C1 segment of cervical spinal cord (tissue), 14 donors: ENCODE measurements at places on chromosomes 5 and 9.

GRCh38 chr5:67774786-67775185 is 440.8 kb upstream of the PIK3R1 start:
- DNase-seq: no peak

- no peak for DNase-seq
These were observed 128.3 kb downstream of the EFNA5 start for GRCh38 chr5:107542428-107542827.

DNA sequence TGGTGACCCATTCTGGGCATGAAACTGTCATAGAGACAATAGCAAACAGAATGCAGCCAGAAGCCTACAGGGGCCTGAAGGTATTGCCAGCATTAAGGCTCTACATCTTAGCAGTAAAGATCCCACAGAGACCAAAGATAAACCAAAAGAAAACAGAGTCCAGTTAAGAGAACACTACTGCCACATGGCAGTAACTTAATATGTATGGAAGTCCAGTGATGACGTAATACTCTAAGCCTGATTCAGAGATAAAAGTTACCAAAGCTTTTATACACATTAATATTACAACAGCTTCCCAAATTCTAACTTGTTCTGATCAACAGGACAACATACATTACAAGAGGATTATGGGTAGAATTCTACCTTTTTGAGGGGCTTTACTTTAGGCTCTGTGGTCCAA is 371.5 kb downstream of the PRELID2 start:
- DNase-seq: no peak

DNA sequence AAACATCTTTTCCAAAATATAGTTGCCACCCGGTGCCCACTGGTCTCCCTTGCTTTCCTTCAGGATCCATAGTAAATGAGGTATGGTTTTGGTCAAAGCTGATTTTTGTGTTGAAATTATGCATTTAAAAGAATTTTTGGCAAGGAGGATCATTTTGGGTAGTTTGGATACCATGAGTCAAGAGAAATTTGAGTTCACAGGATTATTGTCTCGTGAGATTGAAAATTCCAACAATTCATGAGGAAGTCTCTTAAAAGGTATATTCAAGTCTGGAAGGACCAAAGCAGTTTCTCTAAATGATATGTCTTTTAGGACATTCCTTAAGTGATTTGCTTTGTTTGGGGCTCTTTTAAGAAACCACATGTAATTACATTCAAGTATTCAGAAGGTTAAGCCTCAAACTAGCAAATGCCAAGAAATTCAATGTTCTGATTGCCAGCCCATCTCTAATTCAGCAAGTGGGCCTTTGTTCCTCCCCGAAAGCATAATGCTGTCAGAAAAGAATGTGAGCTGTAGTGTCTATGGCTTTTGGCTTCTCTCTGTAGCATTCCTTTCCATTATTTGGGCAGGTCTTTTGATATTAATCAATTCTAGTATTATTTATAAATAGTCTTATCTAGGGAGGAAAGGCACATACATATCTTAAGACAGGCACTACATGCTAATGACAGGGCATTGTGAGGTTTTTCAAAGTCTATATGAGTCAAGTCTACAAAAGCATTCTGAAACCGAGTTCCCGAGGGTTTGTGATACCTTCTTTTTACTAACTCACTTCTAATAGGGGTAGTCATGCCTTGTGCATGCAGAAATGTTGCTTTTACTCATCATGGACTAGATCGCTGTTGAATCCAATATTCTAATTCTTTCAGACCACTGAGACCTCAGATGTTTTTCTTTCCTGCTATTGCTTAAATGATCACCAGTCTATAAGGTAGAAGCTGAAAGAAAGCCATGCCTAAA is 453.9 kb downstream of the ENC1 start:
- no peak for DNase-seq

DNA sequence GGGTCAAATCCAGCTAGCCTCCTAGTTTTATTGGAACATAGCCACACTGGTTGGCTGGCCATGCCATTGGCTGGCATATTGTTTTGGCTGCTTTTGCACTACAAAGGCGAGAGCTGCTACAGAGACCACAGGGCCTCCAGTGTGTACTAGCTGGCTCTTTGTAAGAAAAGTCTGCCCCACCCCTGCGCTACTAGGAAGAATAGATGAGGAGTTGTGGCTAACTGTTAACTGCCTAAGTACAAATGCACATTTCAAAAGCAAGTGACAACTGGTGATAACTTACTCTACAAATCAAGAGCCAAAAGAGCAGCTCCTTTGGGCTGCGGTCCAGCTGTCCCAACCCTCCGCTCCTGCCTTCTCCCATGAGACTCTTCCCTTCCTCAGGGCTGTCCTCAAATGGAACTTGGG is 63.9 kb downstream of the SERINC5 start:
- peak; percentile 54 for DNase-seq

DNA sequence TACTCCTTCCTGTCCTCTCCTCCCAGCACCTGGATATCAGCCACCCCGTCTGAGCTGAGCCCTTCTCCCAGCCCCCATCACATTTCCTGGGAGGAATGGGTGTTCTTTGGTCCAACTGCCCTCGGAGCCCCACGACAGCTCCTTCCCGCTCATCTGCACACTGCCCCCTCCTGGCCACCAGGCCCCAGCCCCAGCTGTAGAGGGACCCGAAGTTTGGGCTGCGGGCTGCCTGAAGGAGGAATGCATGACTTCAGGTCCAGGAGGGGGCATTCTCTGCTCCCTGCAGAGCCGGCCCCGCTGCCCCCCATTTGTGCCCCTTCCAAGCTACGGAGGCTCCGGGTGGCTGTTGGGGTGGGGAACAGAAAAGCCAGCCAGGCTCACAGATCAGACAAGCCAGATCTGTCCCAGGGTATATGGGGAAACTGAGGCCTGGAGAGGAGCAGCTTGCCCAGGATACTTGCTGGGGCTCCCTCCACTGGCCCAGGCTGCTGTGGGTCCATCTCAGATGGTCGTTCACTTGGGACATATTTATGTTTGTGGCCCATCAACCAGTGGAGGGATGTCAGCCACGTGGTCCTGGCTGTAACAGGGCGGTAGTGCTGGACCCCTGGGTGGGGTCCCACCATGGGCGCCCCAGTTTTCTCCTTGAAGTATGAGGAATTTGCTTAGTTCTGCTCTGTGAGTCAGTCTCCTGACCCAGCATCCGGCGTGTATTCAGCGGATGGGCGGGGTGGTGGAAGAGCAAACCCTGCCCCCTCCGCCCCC is 33.1 kb downstream of the DAB2IP start:
- DNase-seq: no peak

DNA sequence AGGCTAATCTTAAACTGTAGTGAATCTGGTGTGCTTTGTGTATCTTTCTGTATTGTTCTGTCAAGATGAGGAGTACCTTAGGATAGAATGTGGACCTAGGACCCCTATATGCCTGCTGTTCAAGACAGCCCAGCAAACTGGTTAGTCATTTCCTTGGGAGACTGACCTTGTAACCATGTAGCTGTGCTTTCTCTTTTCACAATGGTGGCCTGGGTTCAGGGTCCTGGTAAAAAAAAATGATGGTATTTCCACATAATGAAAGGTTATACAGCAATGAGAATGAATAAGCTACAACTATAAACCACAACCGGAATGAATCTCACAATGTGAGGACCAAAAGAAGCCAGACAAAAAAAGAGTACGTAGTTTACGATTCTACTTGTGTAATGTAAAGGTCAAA is 36.4 kb upstream of the F2RL1 start:
- DNase-seq: no peak

- no peak for DNase-seq
These were observed 66.4 kb upstream of the PIK3R1 start for GRCh38 chr5:68149189-68149588.

DNA sequence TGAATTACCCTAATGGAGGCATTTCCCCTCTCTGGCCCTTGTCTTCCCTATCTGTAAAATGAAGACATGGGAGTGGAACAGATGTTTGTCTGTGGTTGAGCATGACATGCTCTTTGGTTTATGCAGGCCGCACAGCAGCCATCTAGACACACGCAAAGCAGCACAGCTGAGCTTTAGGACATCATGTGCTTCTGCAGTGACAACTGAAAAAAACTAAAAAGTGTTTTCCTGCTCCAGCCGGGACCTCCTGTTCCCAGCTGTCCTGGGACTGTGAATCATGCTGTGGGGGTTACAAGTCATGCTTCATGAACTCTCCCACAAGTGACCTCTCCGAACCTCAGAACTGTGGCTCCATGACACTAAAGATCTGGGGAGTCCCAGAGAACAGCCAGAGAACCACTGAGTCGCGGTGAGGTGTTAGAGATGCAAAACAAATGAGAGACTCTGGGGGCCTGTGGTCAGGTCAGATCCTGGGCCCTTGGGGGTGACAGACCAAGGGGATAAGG is 1.7 kb downstream of the SMIM3 start:
- no peak for DNase-seq

GRCh38 chr9:117734082-117734481 is 29.9 kb downstream of the TLR4 start:
- no peak for DNase-seq

DNA sequence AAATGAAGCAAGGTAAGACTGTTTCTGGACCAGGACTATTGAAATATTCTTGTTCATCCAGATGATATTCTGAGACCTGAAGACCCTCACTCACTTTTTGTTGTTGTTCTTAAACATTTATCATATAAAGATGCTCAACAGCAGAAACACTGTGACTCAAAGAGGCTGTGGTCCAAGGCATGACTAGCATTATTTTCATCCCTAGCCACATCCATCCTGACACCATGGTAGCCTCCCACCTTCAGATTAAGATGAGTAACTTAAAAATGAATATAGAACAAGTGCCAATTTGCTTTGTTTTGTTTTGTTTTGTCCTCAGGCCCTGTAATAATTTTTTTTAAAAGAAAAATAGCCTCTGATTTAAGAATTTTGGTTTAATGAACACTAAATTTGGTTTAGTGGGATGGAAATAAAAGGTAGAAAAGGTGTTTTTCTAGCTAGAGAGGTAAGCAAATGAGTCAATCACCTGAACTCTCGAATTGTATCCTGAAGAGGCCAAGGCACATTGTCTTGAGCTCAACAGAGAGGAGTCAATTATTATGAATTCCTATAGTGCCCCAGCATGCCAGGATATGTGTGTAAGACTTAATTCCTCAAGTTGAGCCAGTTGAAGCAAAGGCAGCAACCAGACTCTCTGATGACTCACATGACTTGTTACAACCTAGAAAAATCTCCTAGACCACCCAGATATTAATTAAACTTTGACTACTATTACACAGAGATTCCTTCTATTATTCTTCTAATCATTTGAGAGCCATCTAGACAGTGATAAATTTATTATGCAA is 380.1 kb upstream of the TUSC1 start:
- no peak for DNase-seq

DNA sequence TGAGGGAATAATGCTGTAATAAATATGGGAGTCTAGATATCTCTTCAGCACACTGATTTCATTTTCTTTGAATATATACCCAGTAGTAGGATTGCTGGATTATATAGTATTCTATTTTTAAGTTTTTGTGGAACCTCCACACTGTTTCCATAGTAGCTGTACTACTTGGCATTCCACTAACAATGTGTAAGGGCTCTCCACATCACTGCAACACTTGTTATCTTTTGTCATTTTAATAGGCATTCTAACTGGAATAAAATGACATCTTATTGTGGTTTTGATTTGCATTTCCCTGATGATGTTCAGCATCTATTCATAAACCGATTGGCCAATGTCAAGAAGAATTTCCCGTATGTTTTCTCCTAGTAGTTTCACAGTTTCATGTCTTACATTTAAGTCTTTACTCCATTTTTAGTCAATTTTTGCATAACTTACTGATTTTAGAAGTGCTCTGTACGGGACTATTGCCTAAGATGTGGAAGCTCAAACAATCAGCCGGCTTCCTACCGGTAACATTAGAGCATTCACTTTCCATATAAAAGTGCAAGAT is 1078.8 kb downstream of the TAF11L14 start:
- no peak for DNase-seq

DNA sequence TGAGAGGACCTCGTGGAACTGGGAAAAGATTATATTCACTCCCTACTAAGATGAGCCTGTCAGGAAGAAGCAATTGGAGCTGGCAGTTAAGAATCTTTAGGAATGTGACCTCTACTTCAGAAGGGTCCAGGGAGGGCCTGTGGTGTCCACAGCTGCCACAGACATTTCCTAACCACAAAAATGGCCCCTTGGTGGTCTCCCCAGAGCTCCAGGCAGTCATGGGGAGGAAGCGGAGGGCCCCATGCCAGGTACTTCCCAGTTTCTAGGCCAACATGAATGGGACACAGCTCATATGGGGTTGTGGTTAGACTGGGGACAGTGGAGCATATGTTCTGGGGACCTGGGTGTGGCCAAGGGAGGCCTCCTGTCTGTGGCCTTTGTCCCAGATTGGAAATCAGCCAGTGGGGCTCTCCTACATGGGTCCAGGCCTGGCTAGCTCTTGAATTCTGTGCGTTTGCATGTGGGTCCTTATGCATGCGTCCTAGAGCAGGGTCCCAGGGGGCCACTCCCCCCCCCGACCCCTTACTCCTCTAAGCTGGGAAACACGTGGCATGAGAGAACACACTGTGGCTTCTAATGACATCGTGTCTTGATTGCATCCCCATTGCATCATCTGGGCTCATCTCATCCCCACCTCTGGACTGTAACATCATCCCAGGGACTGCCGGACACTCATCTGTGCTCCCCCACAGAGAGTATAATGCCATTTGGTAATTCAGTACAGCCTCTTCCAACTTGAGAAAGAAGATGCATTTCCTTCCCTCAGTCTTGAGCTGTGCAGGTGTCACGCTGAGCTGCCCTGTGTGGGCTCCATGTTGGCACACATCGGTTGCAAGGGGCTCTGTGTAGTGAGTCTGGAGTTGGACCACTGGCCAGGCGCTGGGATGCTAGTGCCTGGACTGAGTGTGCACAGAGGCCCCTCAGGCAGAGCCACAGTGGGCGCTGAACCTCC is 31.3 kb downstream of the IRF1 start:
- no peak for DNase-seq

- DNase-seq: no peak
These were observed 5.3 kb downstream of the PRXL2C start for GRCh38 chr9:96649620-96650324.

DNA sequence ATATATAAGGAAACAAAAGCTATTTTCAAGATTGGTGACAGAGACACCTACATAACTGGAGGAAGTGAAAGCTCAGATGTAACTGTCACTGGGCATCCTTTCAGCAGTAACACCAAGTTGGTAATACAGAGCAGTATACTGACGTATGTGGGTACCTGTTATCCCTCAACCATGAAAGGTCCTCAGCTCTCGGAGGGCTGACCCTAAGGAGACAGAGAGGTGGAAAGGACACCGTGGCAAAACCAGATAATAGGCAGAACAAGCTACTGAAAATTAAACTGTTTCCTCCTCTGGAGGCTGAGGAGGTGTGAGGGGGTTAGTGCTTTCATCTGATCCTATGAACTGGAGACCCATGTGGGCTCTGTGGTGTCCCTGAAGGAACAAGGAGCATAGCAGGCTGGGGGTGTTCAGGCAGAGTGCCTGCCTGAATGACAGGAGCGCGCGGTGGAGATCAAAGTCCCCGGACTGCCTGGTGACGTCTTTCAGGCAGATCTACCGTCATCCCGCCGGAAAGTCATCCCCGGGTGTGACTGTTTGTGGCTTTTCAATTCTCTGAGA is 130.2 kb upstream of the FSTL4 start:
- DNase-seq: no peak

DNA sequence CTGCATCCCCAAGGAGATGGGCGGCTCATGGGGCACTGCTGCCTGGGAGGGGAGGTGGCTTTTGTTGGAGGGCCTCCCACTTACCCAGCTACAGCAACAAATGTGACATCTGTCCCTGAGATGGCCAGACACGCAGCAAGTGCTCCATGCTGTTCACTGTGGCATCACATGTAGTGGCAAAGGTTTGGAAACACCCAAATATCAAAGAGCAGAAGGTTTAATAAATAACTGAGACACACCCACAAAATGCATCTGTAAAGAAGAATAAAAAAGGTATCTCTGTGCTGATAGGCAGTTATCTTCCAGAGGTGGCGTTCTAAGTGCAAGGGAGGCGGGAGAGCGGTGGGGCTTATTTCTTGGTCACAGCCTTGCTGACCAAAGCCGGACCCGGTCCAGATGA is 23.3 kb upstream of the CLPTM1L start:
- no peak for DNase-seq
